ENCODE measurements at places on chromosomes 16 and 17.

GRCh38 chr16:88839745-88840599, 16.8 kb downstream of the GALNS start:
- no peak for DNase-seq

DNA sequence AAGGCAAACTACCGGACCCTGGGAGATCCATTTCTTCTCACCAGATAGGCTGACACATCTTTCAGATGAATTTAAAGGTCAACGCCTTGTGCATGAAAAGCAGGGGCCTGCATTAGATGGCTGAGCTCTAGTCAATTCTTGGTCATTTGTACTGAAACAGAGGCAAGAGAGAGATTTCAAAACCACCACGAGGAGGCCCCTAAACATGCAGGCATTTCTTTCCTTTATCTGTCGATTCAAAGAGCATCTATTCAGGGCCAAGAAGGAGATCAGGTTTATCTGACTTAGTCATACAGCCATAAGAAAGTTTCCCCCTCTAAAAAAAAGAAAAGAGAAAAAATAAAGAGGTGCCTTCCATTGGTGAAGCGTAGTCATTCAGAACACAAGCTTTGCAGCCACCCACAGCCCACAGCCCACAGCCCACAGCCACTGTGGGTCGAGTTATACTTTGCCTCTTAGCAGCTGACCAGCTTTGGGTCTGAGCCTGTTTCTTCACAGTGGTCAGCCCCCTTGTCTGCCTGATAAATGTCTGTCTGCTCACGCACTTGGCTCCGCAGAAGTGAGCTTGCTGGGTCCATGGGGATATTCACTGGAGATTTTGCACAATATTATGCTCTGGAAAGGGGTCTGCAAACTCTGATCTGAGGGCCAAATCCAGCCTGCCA, 207.5 kb downstream of the CDH13 start:
- no peak for DNase-seq

DNA sequence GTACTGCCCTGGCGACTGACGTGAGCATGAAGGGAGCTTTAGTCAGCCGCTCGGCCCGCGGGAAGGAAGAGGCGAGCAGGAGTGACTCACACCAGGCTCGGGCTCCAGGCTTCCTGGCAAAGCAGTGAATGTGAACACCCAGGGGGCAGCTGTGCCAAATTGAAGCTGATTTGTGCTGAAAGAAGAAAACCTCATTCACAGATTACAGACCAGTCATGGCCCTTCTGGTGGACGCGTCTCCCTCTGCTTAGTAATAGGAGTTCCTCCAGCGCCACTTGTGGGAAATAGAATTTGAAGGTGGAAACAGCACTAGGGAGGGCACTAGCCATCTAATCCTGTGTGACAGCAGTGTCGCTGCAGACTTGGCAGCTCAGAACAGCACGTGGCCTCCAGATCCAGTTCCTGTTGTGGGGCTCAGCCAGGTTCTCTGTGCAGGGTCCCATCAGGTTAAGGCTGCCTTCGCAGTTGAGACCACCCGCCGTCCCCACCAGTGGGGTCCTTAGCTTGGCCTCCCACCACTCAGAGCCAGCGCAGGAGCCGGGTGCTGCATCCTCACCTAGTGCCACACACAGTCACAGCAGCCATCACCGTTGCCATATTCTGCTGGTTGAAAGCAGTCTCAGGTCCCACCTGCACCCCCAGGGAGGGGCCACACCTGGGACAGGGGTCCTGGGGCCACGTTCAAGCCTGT, 164.5 kb upstream of the CHMP6 start:
- peak; percentile 34 for DNase-seq

GRCh38 chr17:57541472-57542394, 203.4 kb downstream of the CCDC182 start:
- DNase-seq = peak; percentile 51

GRCh38 chr17:50647187-50647586, 12.5 kb downstream of the ABCC3 start:
- peak; percentile 31 for DNase-seq

GRCh38 chr17:7580604-7581575, 1.5 kb downstream of the CD68 start:
- no peak for DNase-seq

DNA sequence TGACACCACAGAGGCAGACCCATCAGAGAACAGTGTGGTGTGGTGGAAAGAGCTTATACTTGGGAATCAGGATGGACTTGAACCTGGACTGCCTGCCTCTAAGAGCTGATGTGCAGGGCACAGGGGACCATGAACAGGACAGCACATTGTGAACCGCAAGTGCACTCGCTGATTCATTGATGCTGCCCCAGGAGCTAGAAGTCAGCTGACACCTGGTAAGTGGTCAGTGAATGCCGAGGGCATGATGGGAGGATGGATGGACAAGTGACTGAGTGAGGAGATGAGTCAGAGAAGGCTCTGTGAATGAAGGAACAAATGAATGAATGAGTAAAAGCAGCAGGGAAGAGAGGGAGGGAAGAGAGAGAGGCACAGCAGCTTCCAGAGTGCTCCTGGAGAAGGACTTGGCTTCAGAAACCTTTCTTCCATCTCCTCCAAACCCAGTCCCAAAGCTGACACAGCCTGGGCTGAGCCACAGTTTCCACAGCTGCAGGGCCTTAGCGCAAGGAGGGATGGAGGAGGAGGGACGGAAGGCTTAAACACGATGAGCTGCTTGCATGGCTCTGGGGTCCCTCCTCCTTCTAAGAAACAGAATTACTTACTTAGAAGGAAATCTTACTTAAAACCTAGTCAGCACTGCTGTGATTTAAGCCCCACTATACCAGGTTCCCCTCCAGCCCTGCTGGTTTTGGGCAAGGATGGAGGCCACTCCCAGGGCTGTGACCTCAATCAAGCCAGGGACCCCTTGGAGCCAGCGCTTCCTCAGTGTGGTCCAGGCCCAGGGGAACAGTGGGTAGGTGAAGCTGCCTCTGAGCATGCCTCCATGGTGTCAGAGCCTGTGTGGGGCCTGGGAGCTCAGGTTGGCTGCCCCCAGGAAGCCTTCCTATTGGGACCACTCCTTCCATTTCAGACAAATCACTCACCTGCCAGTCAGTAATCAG, 184.6 kb downstream of the TMEM132E start:
- no peak for DNase-seq

DNA sequence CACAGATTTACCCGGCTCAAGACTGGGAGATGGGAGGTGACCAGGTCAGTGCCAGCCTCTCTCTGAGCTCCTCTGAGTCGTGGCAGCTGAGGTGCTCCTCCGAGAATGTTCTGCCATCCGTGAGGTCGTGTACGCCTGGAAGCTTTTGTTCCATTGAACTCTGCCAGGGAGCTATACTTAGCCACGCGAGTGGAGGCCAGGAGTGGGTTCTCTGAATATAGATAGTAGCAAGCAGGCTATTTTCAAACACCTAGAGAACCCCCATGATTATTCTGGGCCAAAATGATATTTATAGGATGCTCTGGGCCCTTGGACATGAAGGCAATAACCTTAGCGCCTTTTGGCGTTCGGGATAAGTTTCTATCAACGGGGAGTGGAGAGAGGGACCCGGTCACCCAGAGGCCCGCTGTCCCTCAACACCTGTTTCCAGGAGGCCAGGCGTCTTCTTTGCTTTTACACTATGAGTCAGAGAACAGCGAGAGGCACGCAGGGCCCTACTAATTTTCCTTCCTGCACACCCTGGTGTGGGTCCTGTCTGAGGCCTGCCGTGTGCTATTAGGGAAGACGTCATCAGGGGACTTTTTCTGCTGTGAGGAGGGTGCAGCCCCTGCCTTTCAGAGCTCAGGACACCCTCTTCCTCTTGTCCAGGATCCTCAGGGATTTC, 11.0 kb upstream of the MVD start:
- no peak for DNase-seq

GRCh38 chr17:66511135-66511534, 208.7 kb downstream of the PRKCA start:
- DNase-seq = no peak

GRCh38 chr17:9814337-9814945, 7.4 kb downstream of the GSG1L2 start:
- DNase-seq = no peak

DNA sequence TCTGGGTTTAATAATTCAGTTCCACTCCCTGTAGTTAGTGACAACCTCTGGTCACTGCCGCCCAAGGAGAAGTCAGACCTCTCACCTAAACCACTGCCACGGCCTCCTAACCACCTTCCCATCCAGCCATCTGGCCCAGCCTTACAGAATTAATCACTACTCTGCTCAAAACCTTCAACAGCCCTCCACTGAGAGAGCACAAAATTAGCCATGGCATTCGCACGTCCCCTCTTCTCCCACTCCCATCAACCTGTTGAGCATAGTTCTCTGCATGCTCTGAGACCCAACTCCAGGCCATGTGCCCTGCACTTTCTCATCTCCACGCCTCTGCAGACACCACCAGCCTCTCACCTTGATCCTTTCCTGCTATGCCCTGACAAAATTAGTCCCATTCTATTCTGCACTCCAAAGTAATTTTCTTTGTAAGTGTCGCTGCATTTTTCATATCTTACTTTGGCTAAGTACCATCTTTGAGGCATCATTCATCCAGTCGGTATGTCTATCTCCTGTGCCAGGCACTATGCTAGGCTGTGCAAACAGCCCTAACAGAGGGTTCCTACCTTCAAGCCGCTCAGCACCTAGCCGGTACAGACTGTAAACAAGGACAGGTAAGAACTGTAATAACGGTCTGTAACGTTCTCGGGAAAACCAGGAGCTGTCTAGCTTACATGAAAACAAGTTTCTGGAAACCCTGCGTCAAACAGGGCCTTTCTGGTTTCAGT, 963 bp downstream of the COPRS start:
- DNase-seq = no peak

DNA sequence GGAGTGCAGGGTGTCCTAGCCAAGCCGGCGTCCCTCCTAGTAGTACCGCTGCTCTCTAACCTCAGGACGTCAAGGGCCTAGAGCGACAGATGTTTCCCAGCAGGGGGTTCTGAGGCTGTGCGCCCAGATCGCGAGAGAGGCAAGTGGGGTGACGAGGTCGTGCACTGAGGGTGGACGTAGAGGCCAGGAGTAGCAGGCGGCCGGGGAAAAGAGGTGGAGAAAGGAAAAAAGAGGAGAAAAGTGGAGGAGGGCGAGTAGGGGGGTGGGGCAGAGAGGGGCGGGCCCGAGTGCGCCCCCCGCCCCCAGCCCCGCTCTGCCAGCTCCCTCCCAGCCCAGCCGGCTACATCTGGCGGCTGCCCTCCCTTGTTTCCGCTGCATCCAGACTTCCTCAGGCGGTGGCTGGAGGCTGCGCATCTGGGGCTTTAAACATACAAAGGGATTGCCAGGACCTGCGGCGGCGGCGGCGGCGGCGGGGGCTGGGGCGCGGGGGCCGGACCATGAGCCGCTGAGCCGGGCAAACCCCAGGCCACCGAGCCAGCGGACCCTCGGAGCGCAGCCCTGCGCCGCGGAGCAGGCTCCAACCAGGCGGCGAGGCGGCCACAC, at the start of gene MMP2:
MMP2 (plus strand) TSS at position 372 of the 603 bp plus-strand sequence. CDS start 282 bp downstream, outside the sequence.
- no peak for DNase-seq

- no peak for DNase-seq
These were observed 23.8 kb downstream of the EZH1 start for GRCh38 chr17:42720996-42721583.

DNA sequence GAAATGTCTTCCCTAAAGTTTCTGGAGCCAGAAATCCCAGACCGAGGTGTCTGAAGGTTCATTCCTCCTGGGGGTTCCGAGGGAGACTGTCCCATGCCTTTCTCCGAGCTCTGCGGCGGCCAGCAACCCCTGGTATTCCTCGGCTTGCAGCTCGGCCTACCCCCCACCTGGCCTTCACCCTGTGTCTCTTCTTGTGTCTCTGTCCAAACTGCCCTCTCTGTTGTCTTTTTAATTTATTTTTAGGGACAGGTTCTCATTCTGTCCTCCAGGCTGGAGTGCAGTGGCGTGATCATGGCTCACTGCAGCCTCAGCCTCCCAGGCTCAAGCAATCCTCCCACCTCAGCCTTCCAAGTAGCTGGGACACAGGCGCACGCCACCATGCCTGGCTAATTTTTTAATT, 211.7 kb downstream of the SEC14L1 start:
- DNase-seq = no peak

All from C1 segment of cervical spinal cord (tissue), 14 donors.